ENCODE measurements at places on chromosomes 3 and 15.
A peak's percentile ranks its signal among the peaks of the same experiment; 100 is the strongest.

GRCh38 chr3:110910346-110910955, 161.2 kb upstream of the NECTIN3 start:
- no peak for DNase-seq

DNA sequence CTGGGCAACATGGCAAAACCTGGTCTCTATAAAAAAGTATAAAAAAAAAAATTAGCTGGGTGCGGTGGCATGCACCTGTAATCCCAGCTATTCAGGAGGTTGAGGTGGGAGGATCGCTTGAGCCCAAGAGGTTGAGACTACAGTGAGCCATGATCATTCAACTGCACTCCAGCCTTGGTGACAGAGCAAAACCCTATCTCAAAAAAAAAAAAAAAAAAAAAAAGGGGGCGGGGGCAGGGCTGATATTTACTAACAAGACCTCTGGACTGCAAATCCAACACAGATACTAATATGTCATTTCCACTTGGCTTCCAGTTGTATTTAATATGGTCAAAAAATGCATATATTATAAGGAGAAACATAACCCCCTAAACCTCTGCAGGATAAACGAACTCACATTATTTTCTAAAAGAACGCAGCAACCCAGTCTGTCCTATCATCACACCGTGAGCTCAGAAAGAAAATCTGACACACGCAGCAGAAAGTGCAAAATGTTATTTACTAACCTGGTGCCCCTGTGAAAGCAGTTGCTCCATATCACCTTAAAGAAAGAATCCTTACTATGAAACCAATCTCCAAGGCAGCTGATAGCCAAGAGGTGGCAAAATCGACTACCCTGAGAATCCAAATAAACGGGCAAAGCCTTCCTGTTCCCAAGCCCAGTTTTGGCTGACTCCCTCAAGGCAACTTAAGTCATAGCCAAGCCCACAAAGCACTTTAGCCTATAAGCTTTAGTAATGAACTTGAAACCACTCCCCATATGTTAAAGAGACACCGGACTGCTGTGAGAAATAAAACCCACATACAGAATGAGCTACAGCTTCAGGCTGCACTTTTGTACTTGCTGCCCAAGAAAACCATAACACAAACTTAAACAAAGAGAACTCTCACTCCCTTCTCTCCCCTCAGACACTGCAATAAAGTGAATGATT, 39.3 kb downstream of the PLD1 start:
- peak; percentile 47 for DNase-seq

DNA sequence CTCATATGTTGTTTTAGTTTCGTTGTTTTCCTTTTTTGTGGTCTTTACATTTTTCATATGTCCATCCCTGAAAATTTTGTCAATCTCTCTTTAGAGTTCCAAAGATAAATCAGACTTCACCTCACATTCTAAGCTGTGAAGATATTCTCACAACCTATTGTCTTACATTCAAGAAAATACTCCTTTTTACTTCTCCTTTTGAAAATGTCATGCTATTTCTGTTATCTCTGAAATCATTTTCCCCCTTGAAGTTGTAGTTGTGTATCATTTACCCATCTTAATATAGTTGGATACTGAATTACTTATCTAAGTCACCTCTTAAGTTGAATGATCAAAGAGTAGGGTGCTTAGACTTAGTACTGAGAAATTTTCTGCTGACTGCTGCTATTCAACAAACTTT, 74.3 kb downstream of the DCUN1D1 start:
- DNase-seq, result no peak

DNA sequence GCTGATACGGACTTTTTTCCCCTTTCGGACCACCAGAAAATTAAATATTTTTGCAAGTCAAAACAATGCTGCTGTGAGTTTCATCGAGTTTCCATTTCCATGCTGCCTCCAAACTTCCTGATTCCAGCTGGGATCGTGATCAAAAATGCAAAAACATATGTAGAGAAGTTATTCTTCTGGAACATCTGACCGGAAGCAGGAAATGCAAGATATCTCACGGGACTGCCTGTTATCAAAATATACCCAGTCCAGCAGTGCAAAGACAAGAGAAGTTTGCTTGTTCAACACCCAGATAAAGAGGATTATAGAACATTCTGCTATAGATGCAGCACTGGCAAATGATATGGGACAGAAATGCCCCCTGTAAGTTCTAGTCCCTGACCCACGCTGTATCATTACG, 726.7 kb upstream of the NR2F2 start:
- no peak for DNase-seq

- no peak for DNase-seq
Observed at GRCh38 chr15:42220216-42220615, 12.1 kb upstream of the VPS39 start.

DNA sequence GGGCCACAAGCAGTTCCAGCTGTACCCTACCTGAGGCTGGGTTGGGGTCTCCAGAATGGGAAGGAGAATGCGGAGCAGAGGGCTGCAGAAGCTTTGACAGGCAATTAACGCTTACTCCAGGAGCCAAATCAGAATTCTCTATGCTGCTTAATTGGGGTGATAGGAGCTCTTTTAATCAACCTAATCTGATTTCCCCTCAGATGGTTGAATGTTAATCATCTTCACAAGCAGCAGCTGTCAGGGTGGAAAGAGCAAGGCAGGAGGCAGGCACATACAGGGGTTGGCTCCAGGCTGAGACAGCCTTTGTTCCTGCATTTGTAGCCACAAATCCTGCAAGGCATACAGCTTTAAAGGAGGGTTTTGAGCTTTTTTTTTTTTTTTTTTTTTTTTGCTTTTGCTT, 2.6 kb downstream of the CILP start:
- no peak for DNase-seq

DNA sequence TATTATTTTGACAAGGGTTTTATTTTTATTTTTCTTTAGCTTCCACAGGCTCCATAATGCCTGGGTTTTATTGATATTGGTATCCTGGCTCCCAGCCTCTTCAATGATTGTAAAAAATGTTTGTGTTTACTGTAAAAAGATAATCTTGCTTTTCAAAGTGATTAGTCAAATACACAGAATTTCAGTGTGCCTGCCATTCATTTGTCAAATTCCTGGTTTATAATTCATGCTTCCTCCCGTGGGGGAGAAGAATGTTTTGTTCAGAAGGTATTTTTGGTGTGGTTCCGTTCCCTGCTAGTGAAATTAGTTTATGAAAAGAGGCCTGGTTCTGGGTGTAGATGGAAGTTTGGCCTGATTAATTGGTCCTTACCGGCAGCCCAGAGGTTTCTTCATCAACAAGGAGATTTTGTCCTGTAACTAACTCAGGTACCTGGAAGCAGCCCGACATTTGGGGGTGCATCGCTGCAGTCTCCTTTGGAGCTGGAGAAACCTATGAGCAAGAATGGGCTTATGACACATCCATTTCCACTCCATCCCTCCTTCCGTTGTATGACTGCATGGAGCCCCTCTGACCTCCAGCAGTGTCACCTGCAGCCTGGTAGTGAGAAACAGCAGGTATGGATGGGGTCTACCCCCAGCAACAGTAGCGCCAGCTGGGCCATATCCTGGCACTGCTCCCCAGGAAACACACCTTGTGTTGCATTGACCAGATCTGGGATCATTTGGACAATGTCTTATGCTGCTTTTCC, 101.5 kb downstream of the PGPEP1L start:
- no peak for DNase-seq

DNA sequence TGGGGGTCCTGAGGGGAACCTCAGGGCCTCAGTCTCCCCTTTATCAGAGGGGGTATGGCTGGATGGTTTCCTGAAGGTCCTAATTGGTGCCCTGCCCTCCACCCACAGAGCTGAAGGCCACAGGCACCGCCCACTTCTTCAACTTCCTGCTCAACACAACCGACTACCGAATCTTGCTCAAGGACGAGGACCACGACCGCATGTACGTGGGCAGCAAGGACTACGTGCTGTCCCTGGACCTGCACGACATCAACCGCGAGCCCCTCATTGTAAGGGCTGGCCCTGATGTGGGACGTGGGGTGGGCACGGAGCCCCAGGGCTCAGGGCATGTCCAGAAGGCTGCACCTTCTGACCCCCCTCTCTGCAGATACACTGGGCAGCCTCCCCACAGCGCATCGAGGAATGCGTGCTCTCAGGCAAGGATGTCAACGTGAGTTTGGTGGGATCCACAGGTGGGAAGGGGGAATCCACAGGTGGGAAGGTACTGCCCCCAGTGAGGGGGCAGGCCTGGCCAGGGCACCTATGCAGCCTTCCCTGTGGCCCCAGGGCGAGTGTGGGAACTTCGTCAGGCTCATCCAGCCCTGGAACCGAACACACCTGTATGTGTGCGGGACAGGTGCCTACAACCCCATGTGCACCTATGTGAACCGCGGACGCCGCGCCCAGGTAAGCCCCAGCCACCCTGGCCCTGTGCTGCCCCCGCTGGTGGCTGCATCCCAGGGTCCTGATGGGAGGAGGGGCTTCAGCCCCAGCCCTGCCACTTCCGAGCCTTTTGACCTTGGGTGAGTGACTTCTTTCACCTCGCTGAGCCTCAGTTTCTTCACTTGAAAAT, 17.5 kb upstream of the GNAT1 start:
- DNase-seq, result no peak

DNA sequence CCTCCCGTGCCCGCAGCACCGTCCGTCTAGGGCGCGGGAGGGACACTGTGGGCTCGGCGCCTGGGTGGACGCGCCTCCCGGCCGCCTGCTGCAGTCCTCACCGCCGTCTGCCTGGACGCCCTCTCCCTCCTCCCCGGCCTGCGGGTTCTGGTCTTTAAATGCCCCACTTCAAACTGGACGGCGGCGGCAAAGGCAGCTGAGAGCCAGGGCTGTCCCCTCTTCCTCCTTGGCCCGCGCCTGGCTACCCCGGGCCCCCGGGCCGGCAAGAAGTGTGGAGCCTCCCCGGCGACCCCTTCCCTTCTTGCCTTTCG, 426 bp downstream of the CBLB start:
- no peak for DNase-seq

DNA sequence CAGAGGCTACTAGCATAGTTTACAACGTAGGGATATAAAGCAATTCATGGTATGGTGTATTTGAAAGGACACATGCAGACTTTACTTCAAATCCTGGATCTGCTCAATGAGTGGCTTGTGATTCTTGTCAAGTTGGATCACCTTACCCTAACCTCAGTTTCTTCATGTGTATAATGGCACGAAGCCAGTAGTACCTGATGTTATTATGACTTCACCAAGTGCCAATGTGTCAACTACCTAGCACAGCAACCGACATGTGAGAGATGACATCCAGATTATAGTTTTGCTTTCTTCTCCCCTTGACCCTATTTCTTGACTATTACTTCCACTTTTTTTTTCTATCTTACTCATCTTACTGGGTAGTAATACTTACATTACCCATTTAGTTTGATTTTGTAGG, 304.5 kb downstream of the RBMS3 start:
- no peak for DNase-seq

DNA sequence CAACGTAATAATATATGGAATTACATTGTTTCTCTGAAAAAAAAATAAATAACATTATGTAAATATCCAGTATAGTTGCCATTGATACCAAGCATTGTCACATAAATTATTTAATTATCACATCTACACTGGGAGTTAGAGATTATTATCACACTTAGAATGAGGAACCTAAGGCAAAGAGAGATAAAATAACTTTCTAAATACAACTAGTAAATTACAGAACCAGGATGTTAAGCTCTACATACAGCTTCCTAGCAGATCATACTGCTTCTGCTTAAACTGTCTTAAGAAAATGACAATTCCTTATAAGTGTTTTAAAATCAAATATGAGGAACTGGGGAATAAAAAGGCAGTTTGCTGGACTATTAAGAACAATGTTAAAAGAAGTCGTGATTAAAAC, 104.5 kb downstream of the NSUN3 start:
- no peak for DNase-seq

- no peak for DNase-seq
Observed at GRCh38 chr3:141367038-141367730, 1.1 kb upstream of the ZBTB38 start.

DNA sequence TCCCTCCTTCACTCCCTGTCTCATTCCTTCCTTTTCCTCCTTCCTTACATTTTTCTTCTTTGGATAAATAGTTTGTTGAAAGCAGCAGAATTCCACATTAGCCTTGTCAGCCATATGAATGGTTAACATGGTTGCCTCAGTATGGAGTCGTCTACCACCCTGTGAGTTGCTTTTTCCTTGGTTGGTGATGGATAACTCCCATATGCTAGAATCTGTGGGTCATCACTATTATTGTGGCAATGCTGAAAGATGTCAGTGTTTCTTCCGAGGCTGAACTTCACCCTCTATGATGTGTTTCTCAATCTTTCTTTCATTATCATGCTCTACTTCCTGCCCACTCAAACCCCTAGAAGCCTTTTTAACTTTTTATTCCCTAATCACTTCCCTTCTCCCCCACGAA, 481.8 kb upstream of the KCNMB2 start:
- no peak for DNase-seq

DNA sequence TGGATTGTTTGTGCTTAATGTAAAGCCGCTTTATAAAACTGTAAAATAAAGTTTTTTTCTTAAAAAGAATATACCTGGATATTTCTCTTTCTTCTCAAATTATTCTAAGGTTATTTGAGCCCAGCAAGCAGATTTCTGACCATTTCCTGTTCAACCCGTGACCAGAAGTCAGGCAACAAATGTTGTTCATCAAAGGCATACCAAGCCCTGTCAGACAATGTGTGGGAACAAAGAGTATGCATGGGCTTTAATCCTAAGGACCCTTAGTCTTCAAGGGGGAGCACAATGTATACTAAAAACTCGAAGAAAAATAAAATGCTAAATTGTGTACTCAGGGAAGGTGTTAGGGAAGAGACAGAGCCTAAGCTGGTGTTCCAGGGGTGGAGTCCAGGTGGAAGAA, 26.6 kb upstream of the PAQR5 start:
- no peak for DNase-seq

GRCh38 chr3:1348547-1348946, 255.7 kb downstream of the CNTN6 start:
- no peak for DNase-seq

- DNase-seq, result no peak
Observed at GRCh38 chr15:87901926-87902690, 354.4 kb downstream of the NTRK3 start.

GRCh38 chr3:99212969-99213368, 311.5 kb upstream of the DCBLD2 start:
- DNase-seq, result no peak

- peak; percentile 57 for DNase-seq
Observed at GRCh38 chr3:188052169-188053035, 101.6 kb upstream of the LPP start.

- DNase-seq, result no peak
Observed at GRCh38 chr15:99906793-99907192, 173.6 kb upstream of the LYSMD4 start.

DNA sequence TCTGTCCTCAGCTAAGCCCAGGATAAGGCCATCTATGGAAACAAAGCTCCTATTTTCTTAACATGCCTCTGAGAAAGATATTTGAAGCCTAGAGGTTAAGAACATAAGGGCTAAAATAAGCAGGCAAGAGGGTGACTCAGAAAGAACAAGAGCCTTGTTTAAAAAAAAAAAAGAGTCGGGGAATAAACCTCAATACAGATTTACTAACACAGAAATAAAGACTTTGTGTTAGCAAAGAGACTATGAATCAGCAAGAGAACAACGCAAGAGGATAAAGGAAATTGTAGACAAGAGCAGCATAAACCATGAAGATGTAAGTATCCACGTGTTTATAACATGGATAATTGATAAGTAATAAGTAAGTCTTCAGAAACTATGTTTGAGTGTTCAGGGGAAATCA, 36.0 kb downstream of the RAB27A start:
- DNase-seq, result no peak

GRCh38 chr3:135487261-135487660, 478.3 kb upstream of the PPP2R3A start:
- no peak for DNase-seq
